ENCODE measurements at places on chromosomes 2 and 18.

DNA sequence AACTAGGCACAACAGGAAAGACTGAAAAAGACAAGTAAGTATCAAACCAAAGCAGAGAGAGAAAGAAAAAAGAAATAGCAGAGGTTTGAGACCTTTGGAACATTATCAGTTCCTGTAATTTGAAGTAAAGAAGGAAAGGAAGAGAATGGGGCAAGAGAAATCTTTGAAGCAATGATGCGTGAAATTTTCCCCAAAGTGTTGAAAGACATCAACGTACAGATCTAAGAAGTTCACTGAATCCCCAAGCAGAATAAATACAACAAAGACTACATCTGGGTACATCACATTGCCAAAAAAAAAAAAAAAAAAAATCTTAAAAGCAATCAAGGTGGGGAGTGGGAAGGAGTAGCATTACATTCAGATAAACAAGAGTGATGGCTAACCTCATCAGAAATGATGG is 6.0 kb upstream of the SLC30A6 start:
- DNase-seq: no peak

DNA sequence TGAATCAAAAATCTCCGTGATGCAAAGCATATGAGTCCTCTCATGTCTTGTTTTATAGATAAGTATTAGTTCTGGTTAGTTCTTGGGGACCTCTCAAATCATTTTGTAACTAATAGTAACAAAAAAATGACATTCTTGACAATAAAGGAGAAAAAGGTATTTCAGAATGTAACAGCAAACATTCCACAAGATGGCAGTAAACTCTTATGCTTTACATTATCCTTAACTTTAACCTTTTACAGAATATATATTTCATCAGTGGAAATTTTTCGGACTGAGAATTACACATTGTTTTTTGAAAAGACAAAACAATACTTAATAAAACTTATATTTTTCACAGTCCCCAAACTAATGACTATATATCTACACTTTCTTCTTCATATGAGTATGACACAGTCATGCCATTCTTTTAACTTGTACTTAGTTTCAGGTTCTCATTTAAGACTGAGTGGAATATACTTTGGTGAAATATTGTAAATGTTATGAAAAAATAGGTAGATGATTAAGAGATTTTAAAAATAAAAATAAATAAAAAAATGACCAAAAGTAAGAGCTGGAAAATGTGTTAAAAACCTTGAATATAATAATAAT is 142.9 kb upstream of the NXPH2 start:
- DNase-seq: no peak

GRCh38 chr2:121480826-121481225 is 49.9 kb upstream of the RNU4ATAC start:
- DNase-seq: no peak

- DNase-seq: no peak
Measured at GRCh38 chr2:23221236-23221635, 163.7 kb upstream of the KLHL29 start.
